ENCODE measurements at places on chromosomes 4 and X. TPM values are rescaled to one million over a fixed set of nuclear protein-coding genes. Genes with fewer than 3 reads are reported as not detected.

ANKRD17 gene
- 44.9 TPM for total RNA-seq

POU4F2 gene
- total RNA-seq = not detected

UGT2B17 gene
- not detected for total RNA-seq

HMX1 gene
- total RNA-seq = 0.19 TPM

ZNF157 gene
- 0.14 TPM for total RNA-seq

UGT2B28 gene
- total RNA-seq = not detected

NFKB1 gene
- total RNA-seq = 31.4 TPM

DNA sequence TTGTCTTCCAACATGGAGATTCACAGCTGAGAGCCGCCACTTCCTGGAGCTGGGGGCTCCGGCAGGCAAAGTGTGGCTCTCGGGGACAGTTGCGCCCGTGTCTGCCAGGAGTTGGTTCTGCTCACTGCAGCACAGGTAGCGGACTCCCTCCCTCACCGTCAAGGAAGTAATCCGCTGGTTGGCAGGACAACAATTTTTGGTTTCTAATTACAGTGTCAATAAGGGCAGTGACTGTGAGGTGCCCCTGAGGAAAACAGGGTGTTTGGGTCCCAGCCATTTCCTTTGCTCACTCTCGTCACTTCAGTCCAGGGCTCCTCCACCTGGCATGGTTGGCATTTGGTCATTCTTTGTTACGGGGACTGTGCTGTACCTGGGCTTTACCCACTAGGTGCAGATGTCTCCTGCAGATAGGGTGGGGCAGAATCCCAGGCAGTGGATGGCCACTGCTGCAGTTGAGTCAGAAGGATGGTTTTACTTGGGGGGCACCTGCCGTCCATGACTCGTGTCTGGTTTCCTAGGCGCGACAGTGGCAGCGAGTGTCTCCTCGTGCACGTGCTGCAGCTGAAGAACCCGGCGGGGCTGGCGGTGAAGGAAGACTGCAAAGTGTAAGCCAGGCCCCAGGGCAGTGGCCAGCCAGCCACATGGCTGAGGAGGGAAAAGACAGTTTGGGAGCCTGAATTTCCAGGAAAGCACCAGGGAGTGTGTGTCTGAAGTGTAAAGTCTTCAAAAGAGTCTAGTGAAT, 32.1 kb upstream of the CLCN4 start:
- no peak for DNase-seq

GRCh38 chr4:8188743-8189550, 10.1 kb upstream of the SH3TC1 start:
- no peak for DNase-seq

DNA sequence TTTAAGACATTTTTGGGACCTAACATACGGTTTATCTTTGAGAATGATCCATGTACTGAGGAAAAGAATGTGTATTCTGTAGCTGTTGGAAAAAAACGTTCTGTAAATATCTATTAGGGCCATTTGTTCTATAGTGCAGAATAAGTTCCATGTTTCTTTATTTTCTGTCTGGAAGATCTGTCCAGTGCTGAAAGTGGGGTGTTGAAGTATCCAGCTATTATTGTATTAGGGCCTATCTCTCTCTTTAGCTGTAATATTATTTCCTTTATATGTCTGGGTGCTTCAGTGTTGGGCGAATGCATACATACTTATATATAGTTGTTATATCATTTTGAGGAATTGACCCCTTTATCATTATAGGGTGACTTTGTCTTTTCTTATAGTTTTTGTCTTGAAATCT, 24.7 kb downstream of the MAGEC1 start:
- DNase-seq = no peak

DNA sequence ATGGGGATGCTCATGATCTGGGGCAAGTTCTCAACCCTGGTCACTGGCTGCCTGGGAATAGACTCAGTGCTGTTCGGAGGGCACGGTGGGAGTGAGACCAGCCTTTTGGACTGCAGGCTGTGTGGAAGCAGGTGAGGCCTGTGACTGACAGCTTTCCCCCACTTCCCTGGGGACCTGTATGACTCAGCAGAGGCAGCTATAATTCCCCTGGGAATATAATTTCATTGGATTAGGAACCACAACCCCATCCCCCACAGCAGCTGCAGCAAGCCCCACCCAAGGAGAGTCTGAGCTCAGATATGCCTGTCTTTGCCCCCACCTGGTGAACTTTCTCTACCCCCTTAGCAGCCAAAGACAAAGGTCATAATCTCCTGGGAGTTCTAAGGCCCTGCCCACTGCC, 408.6 kb downstream of the PPP3CA start:
- DNase-seq = no peak

DNA sequence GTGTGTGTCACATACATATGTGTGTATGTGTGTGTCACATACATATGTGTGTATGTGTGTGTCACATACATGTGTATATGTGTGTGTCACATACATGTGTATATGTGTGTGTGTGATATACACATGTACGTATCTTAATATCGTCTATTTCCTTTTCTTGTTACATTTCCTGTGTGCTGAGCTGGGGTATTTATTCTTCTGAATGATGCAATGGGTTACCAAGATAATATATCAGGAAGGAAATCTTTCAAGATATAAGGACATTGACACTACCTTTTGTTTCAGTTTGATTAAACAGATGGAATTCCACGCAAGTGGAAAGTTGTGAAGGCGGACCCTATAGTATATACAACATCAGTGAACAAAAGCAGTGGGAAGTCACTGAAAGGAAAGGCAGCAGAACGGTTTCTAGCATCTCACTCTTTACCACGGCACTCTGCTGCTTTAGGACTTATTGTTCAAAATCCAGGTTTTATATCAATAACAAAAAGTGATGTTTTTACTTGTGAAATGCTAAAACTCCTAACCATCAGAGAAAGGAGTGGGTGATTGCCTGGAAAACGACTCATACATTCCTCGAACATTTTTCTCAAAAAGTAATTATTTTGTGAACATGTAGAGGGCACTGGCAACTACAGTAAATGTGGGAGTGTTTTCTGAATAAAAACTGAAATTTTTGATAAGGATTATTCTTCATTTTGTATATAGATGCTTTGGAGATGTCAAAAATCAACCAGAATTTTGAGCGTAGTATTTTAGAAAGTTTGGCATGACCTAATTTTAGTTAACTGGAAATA, 43.1 kb upstream of the IL21 start:
- DNase-seq = no peak

- DNase-seq = no peak
Measured at GRCh38 chr4:132437117-132437516, 712.0 kb upstream of the PCDH10 start.

- DNase-seq = no peak
Measured at GRCh38 chrX:17369309-17369708, 5.7 kb upstream of the NHS start.

DNA sequence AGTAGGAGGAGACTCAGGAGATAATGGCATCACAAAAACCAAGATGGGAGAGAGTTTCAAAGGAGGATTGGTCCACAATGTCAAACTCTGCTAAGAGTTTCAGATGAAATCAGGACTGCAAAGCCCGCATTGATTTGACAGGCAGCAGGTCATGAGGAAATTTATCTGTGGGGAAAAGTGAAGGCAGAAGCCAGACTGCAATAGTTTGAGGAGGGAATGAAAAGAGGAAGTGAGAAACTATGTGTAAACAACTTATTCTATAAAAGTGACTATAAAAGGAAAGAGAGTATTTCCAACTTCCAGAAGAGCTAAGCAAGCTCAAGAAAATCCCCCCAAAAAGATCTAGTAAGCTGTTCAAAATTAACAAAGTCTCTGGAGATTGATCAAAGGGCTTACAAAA, 66.3 kb upstream of the DGKK start:
- no peak for DNase-seq

DNA sequence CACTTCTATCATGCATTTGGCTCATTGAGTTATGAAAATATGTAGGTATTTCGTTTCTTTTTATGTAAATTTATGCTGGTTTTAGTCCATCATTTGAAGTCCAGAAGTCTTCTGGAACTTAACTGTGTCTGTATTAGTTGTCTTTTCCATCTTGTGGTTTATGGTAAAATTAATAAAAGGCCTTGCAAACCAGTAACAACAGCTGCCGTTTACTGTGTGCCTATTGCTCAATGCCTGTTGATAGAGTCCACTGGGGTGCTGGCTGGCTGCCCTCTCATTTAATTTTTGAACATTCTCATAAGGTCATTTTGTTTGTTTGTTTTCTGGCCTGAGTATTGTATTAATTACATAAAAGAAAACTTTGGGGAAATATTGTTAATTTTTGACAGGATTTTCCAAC, 98.0 kb downstream of the NAA11 start:
- no peak for DNase-seq

DNA sequence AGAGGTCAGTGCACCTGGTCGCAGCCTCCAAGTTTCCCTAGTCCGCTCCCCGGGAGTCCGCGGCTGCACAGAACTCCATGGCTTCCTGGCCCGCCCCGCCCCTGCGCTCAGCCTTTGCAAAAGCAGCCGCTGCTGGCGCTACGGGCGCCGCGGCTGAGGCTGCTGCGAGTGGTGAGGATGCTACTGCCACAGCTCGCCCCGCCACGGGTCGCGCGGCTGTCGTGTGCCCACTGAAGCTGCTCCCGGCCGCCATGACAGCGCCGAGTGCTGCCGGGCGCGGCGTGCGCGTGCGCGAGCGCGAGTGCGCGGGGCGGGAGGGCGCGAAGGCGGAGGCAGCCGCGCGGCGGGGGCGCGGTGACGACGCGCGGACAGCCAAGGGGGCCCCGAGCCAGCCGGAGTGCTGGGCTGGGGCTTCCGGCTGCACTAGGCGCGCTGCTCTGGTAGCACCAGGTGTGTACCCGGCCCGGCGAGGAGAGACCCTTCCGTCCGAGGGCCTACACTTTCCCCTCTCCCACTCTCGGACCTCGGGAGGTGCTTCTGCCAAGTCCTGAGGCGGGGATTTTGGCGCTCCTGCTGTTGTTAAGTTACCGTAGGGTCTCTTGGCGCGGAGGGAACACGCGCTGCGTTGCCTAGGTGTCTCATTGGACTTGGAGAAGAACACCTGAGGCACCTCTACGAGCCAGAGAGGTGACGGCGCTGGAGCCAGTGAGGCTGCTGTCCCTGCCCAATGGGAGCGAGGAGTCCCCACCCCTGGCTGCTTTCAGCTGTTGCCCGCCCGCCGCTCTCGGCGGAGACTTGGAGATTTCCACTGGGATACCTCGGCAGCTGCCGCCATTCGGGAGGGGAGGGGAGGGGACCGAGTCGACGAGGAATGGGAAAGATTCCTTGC, 619 bp upstream of the LRBA start:
- peak; percentile 89 for DNase-seq

- DNase-seq = no peak
Measured at GRCh38 chr4:171759274-171759673, 53.9 kb upstream of the GALNTL6 start.
